Stimulated activated CD4-positive, alpha-beta T cell treated with anti-CD3 and anti-CD28 coated beads, Interleukin-1b, Interleukin-23, amount 100 ng/mL, for 1 hour (primary cell): ENCODE measurements at places on chromosomes 4 and X.

GRCh38 chr4:69039071-69039470 is 57.2 kb upstream of the UGT2B7 start:
- no peak for DNase-seq

GRCh38 chrX:109911046-109911445 is 91.9 kb upstream of the TMEM164 start:
- DNase-seq, result no peak

GRCh38 chr4:145939856-145940255 is 1.2 kb upstream of the ZNF827 start:
- DNase-seq, result no peak

DNA sequence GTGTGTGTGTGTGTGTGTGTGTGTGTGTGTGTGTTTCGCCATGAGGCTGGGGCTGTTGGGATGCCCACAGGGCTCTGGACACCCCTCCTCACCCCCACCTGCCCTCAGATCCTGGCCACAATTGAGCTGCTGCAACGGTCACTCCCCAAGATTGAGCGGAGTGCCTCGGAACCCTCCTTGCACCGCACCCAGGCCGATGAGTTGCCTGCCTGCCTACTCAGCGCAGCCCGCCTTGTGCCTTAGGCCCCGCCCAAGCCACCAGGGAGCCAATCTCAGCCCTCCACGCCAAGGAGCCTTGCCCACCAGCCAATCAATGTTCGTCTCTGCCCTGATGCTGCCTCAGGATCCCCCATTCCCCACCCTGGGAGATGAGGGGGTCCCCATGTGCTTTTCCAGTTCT is 10.2 kb downstream of the ARAF start:
- no peak for DNase-seq

DNA sequence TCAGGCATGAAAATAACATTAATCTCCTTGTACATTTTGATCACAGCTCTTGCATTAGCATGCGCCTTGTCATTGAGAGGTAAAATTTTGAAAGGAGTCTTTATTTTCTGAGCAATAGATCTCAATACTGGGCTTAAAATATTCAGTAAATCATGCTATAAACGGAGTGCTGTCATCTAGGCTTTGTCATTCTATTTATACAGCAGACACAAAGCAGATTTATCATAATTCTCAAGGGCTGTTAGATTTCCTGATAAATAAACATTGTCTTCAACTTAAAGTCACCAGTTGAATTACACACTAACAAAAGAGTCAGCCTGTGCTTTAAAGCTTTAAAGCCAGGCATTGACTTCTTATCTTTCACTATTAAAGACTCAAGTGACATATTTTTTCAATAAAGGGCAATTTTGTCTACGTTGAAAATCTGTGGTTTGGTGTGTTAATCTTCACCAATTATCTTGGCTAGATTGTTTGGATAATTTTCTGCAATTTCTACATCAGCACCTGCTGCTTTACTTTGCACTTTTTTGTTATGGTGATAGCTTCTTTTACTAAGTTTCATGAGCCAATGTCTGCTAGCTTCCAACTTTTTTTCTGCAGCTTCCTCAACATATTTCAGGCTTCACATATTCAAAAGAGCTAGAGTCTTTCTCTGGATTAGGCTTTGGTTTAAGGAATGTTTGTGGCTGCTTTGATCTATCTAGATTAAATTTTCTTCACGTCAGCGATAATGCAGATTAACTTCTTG is 27.9 kb upstream of the UGT2B4 start:
- no peak for DNase-seq

- no peak for DNase-seq
These were observed 74.2 kb downstream of the TMEM165 start for GRCh38 chr4:55469979-55470378.

DNA sequence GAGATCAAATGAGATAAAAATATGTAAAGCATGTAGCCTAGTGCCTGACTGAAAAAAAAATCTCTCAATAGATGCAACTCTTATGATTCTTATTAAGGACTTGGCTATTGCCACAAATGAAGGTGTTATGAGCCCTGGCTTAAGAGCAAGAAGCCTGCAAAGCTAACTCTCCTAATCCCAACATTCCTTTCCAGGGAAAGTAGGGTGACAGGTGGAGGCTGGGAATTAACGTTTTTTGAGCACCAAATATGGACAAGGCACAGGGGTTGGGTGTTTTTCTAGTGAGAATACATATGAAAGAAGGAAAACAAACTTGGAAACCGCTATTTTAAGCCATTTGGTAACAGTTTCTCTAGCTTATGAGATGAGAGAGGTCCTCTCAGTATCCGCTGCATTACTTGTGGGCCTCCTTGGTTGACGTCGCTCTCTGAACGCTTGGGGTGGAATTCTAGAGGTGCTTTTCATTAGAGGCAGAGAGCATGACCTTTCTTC is 2.4 kb downstream of the RHOH start:
- no peak for DNase-seq

DNA sequence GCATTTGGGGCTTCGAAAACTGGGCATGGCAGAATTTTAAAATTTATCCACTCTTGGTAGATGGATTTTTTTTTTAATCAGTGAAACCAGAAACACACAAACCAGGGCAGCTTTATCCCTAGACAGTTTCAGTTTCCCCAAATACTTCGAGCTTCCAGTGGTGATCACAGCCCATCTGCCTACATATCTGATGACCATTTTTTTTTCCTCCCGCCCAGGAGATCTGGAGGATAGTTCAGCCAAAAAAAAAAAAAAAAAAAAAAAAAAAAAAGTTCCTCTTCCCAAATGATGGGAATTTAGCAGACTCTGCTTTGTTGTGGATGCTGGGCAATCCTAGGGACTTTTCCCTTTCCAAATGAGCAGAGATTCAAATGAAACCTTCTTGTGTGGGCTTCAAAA is 1.0 kb upstream of the TBC1D9 start:
- DNase-seq, result no peak
